ENCODE measurements at places on chromosomes 1 and 21.

DNA sequence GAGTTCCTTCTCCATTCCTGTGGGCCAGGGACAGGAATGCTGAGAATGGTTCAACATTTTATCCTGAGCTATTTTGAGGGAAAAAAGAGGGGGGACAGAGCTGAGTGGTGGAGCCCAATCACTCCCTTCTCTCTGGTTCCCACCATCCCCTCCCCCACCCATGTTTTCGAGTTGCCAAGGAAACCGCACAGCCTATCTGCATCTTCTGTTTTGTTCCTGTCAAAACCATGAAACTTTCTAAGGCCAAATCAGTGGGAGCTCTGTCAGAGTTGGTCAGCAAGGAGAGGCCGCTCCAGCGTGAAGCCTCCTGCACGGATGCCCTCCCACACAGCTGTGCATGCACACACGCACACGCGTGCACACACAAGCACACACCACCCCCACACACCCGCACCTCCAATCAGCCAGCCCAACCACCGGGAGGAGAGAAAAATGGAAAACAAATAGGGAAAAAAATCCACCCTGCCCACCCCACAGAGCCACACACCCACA, 54.5 kb upstream of the ATP2B4 start:
- no peak for DNase-seq

DNA sequence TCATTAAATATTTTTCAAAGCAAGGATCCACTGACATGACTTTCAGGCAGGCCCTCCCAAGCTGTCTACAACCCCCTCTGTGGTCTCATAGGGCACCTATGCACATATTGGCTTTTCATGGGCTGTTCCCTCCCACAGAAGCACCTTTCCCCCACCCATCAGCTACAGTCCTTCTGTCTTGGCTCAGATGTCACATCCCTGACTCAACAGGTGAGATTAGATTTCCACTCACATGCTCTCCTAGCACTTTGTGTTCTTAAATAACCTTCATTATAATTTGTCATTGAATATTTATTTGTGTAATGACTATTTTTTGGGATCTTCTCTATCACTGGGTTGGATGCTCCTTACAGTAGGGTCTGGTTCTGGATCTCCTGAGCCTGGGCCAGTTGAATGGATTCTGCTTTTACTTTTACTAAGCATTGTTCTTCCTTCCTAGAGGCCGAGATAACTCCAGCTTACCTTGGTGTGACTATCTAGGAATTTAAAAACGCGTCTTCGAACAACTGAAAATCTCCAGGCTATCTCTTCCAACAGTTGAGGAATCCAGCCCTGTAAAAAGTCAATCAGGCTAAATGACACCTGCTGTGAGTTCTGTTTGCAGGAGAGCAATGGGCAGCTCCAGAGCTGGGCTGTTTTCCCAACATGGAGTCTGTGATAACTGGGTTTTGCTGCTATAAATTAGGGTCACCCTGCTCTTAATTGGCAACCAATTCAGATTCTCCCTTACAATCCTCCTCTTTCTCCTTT, 16.2 kb downstream of the ROR1 start:
- DNase-seq = no peak

GRCh38 chr1:89822999-89823628, 2.3 kb downstream of the LRRC8D start:
- DNase-seq = no peak

DNA sequence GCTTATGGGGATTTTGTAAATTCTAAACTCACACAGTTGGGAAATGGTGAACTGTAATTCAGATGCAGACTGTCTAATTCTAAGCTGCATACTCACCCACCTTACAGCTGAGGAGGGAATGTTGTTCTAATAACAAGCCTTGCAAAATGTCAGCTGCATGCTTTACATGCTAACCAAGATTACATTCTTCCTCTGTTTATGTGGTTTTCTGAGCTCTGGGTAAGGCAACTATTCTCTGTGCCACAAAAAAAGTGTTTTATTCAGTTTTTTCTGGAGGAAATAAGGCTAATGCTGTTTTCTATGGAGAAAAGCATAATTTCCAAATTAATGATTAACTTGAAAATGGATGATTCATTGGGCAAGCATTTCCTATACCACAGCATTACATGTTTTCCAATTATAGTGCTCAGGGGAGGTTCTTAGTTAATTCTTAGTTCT, 64.9 kb downstream of the RGS13 start:
- DNase-seq = no peak

DNA sequence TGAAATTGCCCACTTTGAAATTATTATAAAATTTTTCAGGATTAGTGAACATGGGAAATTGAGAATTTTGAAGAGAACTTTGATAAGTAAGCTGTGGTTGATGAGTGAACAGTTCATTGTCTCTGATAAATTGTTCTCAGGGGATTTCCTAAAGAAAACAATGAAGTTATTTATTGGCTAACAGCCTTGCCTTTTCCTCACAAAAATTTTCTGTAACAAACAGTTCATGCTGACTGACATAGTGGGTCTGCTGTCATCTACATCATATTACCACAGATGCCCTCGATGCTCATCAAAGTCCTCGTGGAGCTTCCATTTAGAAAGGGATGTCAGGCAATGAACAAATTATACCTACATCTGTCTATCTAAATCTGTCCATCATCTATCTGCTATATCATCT, 113.4 kb downstream of the PTBP2 start:
- DNase-seq = no peak
